Activated CD4-positive, alpha-beta T cell treated with anti-CD3 and anti-CD28 coated beads, Interleukin-2, amount 50 U/mL, for 24 hours (primary cell): ENCODE measurements at places on chromosomes 4 and X.

DNA sequence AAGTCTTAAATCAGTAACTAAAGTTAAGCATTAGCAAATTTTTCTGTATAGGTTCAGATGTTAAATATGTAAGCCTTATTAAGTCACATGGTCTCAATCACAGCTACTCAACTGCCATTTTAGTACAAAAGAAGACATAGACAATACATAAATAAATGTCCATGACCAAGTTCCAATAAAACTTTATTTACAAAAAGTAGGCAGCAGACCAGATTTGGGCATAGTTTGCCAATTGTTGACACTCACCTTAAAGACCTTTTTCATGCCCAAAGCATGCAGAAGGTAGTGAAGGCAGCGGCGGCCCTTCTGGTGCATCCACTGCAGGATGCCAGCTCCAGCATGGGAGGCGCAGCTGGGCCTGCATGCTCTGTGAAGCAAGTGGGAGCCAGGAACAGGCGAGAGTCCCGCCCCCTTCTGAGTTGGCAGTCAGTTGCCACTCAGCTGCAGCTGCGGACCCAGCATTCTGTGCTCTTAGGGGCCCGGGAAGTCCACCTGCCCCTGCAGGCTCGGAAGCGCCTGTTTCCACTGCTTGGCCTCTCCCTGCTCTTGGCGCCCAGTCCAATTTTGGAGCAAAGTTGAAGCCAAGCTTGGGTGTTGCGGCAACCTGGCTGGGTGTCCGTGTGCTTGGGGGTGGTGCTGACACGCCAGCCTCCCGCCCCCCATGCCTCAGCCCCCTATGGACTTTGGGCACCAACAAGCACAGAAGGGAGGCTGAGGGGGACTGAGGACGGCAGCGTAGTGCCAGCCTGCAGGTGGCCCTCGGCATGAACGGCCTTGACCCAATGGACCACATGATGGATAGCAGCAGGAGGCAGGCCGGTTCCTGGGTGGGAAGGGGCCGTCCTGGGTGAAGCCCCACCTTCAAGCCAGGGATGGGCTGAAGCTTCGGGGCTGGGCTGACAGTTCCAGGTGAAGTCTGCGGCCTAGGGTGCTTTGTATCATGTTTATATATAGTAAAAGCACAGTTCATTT is 42.4 kb upstream of the PABPC4L start:
- no peak for DNase-seq

DNA sequence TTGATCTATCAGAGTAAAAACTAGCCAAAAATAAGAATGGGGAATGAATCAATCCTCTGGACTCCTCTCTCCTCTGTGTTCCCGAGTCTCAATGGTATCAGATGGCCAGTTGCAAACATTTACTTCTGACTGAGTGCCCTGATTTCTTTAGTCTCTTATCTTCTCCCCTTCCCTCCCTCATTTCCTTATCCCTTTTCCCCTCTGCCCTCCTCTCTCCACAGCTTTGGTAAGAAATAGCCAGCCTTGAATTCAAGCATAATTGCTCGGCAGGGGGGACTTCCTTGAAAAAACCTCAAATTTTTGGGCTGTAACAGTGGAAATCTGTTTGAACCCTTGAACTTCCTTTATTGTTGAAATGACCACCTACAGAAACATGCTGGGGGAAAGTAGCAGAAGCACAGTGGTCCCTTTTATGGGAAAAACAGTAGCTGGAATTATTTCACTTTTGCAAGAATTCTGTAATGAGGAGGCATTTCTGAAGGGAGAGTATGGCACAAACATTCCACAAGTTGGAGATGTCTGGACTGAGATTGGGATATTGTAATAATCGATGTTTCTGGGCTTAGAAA is 40.3 kb downstream of the NHS start:
- no peak for DNase-seq

- DNase-seq = no peak
These were observed 83.6 kb downstream of the TSPAN5 start for GRCh38 chr4:98574816-98575215.

DNA sequence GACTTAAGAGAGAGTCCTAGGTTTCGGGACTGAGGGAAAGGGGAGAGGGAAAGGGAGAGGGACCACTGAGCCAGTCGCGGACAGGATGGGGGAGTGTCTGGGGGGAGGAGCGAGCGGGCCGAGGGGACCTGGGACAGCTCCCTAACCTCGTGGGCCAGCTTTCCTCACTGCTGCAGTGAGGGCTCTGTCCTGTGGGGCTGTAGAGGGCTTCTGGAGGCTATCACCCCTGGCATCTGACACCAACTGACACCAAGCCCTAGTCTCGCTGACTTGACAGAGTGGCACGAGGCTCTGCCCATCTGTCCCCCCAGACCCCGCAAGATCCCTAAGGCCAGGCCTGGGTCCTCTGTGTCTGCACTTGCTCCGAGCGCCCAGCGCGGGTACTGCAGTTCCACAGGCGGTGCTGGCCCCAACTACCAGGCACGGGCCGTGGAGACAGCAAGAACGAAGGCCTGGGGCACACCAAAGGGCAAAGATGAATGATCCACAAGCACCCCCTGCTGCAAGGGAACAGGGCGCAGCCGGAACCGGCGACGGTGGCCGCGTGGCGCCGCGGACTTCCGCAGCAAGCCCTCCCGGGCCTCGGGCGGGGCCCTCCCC is 465 bp downstream of the HAUS7 start:
- no peak for DNase-seq

- DNase-seq = no peak
These were observed 62.2 kb downstream of the NSUN7 start for GRCh38 chr4:40811956-40812355.

- DNase-seq = no peak
These were observed 316.0 kb downstream of the TRIML1 start for GRCh38 chr4:188455062-188455752.

GRCh38 chrX:15465896-15466651 is 27.1 kb downstream of the PIR start:
- no peak for DNase-seq

- no peak for DNase-seq
These were observed 85.7 kb upstream of the HPRT1 start for GRCh38 chrX:134374294-134374693.

DNA sequence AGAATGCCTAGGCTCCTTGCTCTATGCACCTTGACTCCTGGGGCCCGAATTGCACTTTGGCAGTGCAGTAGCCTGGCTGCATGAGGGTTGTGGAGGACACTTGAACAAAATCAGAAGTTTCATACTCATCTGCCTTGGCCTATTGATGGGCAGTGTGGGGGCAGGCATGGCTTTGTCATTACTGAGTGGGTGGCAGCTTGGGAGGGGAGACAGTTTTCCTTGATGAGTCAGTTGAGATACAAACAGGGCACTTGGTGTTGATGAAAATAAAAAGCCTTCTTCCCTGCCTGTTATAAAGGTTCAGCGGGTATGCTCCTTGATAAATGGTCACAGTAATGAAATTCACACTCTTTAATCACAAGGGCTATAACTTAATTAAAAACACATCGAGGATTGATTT is 126.8 kb upstream of the MAMLD1 start:
- no peak for DNase-seq

DNA sequence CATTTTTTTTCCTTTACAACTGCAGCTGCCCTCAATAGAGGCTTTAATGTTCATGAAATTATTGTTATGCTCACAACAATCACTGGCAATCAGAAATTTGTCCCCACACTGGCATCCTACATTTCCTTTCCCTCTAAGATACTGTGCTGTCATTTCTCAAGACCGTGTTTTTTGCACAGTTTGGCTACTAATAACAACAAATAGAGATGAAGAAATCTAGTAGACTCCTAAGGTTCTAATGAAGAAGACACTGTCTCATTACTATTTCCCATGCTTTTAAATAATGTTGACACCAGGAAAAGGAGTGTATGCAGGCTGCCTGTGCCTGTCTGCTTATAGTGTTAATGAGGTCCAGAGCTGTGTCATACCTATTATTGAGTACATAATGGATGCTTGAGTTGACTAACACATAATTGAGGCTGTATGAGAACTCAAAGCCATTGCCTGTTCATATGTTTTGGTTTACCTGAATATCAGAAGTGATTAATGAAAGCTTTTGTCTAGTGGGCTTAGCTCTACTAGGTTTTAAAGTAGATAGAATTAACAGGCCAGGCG is 1.5 kb upstream of the EIF4E start:
- no peak for DNase-seq

DNA sequence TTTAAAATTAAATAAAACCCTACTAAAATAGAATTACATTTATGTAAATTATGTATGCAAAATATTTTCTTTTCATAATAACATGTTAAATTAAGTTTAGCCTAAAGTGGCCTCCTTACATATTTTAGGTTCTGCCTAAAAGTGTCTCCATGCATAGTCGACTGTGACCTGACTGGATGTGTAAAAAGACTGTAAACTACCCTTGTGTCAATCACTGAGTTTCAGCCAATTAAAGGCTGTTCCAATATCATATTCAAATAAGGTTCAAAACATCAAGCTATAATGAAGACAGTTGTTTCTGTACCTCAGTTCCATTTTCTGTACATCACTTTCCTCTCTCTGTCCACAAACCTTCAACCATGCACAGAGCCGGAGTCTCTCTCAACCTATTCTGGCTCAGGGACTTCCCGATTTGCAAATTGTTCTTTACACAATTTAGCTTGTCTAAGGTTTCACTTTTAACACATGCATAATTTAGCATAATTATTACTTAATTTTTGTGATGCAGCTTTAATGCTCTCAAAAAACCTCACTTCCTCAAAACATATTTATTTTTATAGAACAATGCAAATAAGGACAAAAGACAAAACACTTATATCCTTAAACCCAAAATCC is 60.1 kb downstream of the SH3RF1 start:
- no peak for DNase-seq

GRCh38 chrX:7082556-7082955 is 65.0 kb upstream of the STS start:
- DNase-seq = no peak

DNA sequence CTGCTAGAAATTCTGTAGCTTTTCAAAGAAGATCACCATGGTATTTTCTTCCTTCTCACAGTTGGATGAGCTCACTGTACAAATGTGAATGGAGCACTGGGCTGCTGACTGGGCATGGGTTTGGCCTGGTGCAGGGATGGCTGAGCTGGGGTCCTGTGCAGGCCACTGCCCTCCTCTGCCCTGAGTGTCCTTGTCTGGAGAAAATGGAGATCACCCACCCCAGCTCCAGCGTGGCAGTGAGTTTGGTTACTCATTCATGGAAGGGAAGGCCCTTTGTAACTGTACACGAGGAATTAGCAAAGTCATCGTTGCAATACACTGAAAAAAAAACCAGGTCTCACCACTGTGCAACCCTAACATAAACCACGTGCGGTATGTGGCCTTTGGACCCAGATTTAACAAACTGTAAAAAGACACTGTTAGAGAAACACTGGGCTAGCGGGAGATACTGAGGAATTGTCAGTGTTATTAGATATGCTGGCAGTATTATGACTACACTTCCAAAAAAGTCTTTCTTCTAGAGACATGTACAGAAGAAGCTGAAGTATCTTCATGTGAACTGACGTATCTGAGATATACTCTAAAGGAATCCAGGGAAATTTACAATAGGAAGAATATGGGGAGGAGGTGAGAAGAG is 16.1 kb upstream of the TBC1D14 start:
- no peak for DNase-seq

GRCh38 chrX:29762006-29762405 is 453.4 kb upstream of the MAGEB2 start:
- no peak for DNase-seq

DNA sequence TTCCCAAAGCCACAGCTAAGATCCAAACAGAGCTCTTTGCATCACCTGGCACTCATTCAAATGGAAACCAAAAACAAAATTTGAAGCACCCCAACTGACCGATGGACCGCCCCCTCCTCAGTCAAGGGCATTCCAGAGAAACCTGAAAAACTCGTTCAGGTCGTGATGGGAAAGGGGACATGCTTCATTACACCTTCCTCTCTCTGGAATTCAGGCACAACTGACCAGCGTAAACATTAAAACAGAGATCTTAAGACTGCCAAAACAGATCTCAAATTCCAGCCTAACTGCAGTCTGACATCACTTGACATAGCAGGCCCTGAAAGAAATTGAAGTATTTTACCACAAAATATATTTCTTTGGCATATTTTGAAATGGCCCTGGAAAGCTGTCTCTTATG is 28.5 kb downstream of the PTTG2 start:
- no peak for DNase-seq

- DNase-seq = no peak
These were observed 54.2 kb upstream of the CBR4 start for GRCh38 chr4:169064296-169064695.

- no peak for DNase-seq
These were observed 18.5 kb downstream of the GC start for GRCh38 chr4:71765350-71765749.
